NCI-H69 (cell line): ENCODE measurements at places on chromosomes 11 and 22.

- DNase-seq: peak; percentile 22
Observed at GRCh38 chr22:17705951-17706900, 67.7 kb downstream of the BCL2L13 start.

DNA sequence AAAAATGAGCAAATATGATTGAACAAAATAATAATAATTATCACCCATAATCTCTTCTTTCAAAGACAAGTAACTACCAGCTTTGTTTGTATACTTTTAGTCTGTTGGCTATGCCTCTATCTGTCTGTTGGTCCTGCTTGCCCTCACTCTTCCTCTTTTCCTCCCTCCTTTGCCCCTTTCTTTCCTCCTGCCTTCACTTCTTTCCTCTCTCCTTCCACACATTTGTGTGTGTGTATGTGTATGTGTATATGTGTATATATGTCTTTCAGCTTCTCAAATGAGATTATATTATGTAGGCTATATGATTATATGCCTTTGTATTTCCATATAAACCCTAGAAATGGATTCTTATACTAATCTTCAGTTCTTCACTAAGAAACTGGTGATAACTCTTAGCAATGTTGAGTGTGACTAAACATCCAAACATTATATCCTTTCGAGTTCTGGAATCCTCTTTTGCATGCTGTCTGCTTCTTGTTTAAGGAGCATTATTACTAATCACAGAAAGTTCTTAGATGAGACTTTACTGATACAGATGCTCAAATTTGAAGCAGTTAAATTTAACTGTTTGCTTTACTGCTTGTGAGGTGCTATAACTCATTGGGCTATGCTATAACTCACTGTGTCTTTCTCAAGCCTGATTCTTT lies 219.1 kb downstream of the TMEM135 start:
- no peak for DNase-seq

- DNase-seq: peak; percentile 32
Observed at GRCh38 chr11:86861810-86862209, 61.5 kb downstream of the PRSS23 start.

GRCh38 chr11:69359735-69360480 lies 66.0 kb downstream of the MYEOV start:
- DNase-seq: no peak

DNA sequence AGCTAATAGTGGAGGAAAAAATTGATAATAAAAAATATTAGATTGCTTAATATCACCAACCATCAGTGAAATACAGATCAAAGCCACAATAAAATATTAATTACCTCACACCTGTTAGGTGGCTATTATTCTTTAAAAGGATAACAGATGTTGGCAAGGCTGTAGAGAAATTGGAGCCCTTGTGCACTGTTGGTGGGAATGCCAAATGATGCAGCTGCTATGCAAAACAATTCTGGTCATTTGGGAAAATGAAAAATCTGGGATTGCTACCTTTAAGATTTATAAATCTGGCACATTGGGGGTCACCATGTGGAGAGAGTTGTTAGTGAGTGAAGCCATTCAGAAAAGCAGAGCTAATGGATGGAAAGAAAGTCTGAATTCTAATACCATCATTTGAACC lies 143.4 kb downstream of the FCHSD2 start:
- DNase-seq: peak; percentile 81

GRCh38 chr11:9806946-9807687 lies 143.2 kb downstream of the SWAP70 start:
- DNase-seq: no peak

DNA sequence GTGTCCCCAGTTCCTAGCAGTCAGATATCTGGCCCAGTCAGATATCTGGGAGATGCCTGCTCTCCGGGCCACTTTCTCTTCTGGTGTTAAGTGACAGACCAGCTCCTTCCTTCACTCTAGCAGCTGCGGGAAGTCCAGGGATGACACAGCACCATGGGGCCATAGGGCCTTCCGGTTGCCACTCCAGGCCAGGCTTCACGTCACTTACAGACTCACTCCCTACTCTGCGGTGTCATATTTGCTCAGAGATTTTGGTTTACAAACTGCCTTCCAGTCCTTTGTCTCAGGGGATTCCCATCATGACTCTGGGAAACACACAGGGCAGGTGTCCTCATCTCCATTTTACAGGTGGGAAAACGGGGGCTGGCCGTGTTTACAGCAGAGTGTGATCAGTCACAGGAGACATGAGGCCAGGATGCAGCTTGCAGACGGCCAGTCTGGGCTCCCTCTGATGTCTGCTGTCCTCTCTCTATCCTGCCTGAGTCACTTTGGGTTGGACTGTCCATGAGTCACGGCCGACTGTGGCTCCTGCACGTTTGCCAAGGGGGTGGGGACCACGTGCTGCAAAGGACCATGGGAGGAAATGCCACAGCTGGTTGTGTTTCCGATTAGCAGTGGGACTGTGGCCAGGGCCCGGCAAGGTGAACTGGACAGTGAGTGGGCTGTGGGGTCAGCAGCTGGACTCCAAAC lies 8.2 kb upstream of the TBC1D22A start:
- peak; percentile 49 for DNase-seq

- peak; percentile 85 for DNase-seq
Observed at GRCh38 chr22:31148953-31149627, 8.8 kb upstream of the PLA2G3 start.

- no peak for DNase-seq
Observed at GRCh38 chr11:7931168-7931567, at the start of gene OR10A6. TSS of gene OR10A6 (minus strand) at chr11:7931268. CDS start at chr11:7928662, 2,606 bp downstream.

GRCh38 chr11:47398011-47398410 lies 10.4 kb upstream of the SLC39A13 start:
- no peak for DNase-seq

GRCh38 chr11:75945446-75945845 lies 130.4 kb downstream of the UVRAG start:
- DNase-seq: no peak

DNA sequence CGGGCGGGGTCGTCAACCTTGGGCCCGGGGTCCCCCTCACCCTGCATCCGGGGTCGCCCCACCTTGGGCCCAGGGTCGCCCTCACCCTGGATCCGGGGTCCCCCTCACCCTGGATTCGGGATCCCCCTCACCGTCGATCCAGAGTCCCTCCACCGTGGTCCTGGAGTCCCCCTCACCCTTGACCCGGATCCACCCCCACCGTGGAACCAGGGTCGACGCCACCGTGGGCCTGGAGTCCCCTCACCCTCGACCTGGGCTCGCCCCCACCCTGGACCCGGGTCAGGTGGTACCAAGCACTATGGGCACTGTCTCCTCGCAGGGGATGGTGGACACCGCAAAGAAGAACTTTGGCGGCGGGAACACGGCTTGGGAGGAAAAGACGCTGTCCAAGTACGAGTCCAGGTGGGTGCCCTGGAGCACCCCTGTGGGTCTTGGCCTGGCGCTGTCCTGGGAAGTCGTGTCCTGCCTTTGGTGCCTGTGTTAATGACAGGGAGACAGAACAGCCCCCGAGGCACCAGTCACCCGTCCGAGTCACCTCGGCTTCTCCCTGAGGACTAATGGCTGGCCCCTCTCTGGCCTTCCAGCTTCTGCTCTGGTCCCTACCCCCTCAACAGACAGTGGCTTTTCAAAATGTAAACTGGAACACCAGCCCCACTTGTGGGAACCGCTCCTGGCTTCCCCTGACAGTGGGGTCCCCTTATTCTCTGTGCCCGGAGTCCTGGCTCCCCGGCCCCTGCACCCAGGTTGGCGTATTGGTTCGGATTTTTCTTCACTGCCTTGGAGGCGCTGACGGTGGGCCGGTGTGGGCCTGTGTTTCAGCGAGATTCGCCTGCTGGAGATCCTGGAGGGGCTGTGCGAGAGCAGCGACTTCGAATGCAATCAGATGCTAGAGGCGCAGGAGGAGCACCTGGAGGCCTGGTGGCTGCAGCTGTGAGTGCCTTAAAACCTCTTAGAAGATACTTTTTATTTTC lies 762 bp downstream of the CRELD2 start:
- DNase-seq: no peak

- peak; percentile 24 for DNase-seq
Observed at GRCh38 chr11:74675761-74676160, 55.5 kb downstream of the CHRDL2 start.

- no peak for DNase-seq
Observed at GRCh38 chr11:12859872-12860657, 149.1 kb upstream of the RASSF10 start.

DNA sequence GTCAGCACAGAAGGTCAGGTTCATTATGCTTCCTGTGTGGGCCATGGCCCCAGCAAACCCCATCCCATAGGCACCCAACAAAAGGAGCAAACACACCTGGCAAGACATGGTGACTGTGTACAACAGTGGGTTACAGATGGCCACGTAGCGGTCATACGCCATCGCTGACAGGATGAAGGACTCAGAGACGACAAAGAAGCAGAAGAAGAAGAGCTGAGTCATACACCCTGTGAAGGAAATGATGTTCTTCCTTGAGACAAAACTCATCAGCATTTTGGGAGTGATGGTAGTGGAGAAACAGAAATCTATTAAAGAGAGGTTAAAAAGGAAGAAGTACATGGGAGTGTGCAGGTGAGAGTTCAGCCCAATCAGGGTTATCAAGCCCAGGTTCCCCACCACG lies 309 bp downstream of the OR8B12 start:
- no peak for DNase-seq

GRCh38 chr11:61696602-61697001 lies 16.4 kb downstream of the DAGLA start:
- DNase-seq: no peak
